Small intestine (tissue), 16 donors: ENCODE measurements at places on chromosomes 7 and 10. TPM values are rescaled to one million over a fixed set of nuclear protein-coding genes. Genes with fewer than 3 reads are reported as not detected.

GRCh38 chr10:4068629-4069028 lies 283.6 kb upstream of the KLF6 start:
- no peak for DNase-seq
- H3K36me3 ChIP-seq = no peaks in the 10 kb centered on the region
- H3K27me3 ChIP-seq = no peaks in the 10 kb centered on the region

GRCh38 chr7:47045207-47046051 lies 536.5 kb downstream of the TNS3 start:
- H3K36me3 ChIP-seq = no peaks in the 10 kb centered on the region
- H3K4me3 ChIP-seq = no peak overlapping the region
- no peak overlapping the region for H3K27ac ChIP-seq
- H3K4me1 ChIP-seq = no peaks in the 10 kb centered on the region
- no peaks in the 10 kb centered on the region for H3K27me3 ChIP-seq

- DNase-seq = no peak
- H3K27me3 ChIP-seq = no peaks in the 10 kb centered on the region
- no peaks in the 10 kb centered on the region for H3K4me1 ChIP-seq
- no peak overlapping the region for H3K4me3 ChIP-seq
- H3K36me3 ChIP-seq = no peaks in the 10 kb centered on the region
Measured at GRCh38 chr10:5117026-5117425, 22.8 kb downstream of the AKR1C3 start.

GRCh38 chr7:90210475-90210874 lies 1.1 kb upstream of the STEAP2 start:
- no peaks in the 10 kb centered on the region for H3K36me3 ChIP-seq
- H3K27me3 ChIP-seq = no peaks in the 10 kb centered on the region
- DNase-seq = no peak
- H3K4me1 ChIP-seq = peaks cover 23% of the 10 kb centered on the region

- H3K27me3 ChIP-seq = no peaks in the 10 kb centered on the region
- H3K4me3 ChIP-seq = no peak overlapping the region
- no peak for DNase-seq
- no peak overlapping the region for H3K27ac ChIP-seq
- no peaks in the 10 kb centered on the region for H3K4me1 ChIP-seq
Measured at GRCh38 chr7:122438492-122438891, 133.9 kb upstream of the FEZF1 start.

DNA sequence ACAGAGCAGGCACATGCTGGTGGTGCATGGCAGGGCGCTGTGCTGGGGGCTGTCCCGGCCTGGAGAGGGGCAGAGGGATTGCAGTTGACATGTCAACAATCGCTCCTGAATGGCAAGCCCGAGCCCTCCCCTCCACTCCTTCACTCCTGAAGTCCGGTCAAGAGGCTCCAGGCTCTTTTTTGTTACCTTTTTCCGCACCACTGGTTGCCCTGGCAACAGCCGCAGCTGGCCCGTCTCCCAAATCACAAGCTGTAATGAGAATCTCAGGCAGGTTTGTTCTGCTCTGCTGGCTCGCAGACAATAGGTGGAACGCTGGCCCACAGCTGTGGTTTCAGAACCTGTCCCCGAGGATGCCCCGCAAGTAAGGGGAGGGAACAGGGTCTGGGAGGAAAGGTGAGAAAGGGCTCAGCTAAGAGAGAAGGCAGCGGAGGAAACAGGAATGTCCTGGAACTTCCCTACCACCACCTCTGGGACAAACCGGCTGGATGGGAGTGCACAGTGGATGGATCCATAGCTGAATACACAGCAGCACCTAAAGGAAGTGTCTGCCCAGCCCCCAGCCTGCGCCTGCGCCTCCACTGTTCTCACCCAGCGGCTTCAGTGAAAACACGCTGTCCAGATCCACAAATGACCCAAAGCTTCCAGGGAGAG lies 58.9 kb downstream of the CALML3 start:
- no peaks in the 10 kb centered on the region for H3K27me3 ChIP-seq
- no peaks in the 10 kb centered on the region for H3K36me3 ChIP-seq
- DNase-seq = no peak

- no peaks in the 10 kb centered on the region for H3K27me3 ChIP-seq
- peak; percentile 20 for DNase-seq
Measured at GRCh38 chr7:50826371-50827172, 43.9 kb upstream of the GRB10 start.

GRCh38 chr10:5550621-5551530 lies 26.1 kb downstream of the CALML3 start:
- H3K36me3 ChIP-seq = no peaks in the 10 kb centered on the region
- no peak for DNase-seq
- peaks cover 89% of the 10 kb centered on the region for H3K4me1 ChIP-seq
- H3K27ac ChIP-seq = no peak overlapping the region

DNA sequence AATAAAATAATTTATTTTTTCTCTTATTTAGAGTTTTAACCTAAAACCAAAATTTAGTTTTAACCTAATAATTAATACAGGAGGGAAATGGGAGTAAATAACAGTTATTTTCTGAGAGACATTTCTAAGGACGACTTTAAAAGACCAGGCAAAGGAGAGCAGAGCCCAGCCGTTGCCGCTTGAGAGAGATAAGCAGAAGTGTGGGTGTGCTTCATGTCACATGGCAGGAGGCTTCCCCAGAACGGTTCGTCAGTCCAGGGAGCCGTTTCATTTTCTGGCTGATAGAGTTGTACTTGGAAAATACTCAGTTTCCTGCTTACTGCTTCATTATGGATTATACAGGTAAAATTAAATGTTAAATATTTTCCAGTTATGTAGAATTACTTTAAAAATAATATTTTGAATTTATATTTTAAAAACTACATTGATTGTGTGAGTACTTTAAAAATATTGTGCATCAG lies 61.4 kb downstream of the ST7 start:
- peaks cover 3% of the 10 kb centered on the region for H3K4me1 ChIP-seq
- H3K36me3 ChIP-seq = no peaks in the 10 kb centered on the region
- H3K4me3 ChIP-seq = no peak overlapping the region
- no peak overlapping the region for H3K27ac ChIP-seq
- no peaks in the 10 kb centered on the region for H3K27me3 ChIP-seq
- peak; percentile 68 for DNase-seq

DNA sequence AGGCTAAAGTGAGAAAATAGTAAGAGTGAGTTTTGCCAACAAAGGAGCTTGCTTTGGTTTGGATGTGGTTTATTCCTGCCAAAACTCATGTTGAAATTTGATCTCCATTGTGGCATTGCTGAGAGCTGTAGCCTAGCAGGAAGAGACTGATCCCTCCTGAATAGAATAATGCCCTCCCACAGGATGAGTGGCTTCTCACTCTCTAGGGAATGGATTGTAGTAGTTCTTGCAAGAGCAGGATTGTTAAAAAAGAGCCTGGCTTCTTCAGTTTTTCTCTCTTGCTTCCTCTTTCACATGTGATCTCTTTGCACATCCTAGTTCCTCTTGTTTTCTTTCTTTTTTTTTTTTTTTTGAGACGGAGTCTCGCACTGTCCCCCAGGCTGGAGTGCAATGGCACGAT lies 34.4 kb downstream of the ASAH2 start:
- peaks cover 5% of the 10 kb centered on the region for H3K36me3 ChIP-seq
- H3K4me3 ChIP-seq = no peak overlapping the region
- H3K27me3 ChIP-seq = no peaks in the 10 kb centered on the region
- peaks cover 3% of the 10 kb centered on the region for H3K4me1 ChIP-seq
- no peak overlapping the region for H3K27ac ChIP-seq

DNA sequence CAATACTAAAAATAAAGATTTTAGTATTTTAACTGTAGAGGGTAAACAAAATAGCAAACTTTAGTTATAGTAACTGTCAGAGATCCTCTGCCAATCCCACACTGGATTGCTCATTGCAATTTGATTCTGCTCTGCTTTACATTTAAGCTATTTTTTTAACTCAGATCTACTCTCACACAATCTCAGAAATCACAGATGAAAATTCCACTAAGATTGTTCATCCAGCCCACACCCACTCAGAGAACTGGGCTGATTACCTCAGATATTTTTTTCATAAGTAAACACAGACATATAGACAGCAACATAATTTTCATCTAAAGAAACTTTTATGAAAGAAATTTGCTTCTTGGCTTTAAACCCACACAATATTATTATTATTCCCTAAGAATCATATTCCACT lies 7.0 kb downstream of the OSBPL3 start:
- DNase-seq = no peak
- H3K27me3 ChIP-seq = no peaks in the 10 kb centered on the region
- H3K4me1 ChIP-seq = no peaks in the 10 kb centered on the region
- no peak overlapping the region for H3K4me3 ChIP-seq
- H3K36me3 ChIP-seq = no peaks in the 10 kb centered on the region
- no peak overlapping the region for H3K27ac ChIP-seq

DNA sequence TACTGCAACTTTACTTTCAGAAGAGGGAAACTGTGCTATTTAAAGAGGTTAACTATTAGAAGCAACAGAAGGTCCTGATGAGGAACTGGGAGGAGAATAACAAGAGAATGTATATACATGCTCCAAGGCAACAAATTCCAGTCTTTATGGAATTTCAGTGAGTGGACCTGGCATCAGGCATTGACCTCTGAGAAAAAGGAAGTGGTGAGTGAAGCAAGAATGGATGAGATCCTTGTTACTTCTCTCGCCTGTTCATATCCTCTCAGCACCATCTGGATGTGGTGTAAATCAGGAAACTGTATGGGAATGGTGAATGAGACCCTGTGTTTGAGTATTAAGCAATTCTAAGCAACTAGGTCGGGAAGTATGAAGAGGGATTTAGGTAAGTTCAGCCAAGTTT lies 30.3 kb upstream of the KBTBD2 start:
- no peak for DNase-seq
- H3K36me3 ChIP-seq = no peaks in the 10 kb centered on the region
- no peak overlapping the region for H3K4me3 ChIP-seq
- H3K4me1 ChIP-seq = no peaks in the 10 kb centered on the region
- no peaks in the 10 kb centered on the region for H3K27me3 ChIP-seq

DNA sequence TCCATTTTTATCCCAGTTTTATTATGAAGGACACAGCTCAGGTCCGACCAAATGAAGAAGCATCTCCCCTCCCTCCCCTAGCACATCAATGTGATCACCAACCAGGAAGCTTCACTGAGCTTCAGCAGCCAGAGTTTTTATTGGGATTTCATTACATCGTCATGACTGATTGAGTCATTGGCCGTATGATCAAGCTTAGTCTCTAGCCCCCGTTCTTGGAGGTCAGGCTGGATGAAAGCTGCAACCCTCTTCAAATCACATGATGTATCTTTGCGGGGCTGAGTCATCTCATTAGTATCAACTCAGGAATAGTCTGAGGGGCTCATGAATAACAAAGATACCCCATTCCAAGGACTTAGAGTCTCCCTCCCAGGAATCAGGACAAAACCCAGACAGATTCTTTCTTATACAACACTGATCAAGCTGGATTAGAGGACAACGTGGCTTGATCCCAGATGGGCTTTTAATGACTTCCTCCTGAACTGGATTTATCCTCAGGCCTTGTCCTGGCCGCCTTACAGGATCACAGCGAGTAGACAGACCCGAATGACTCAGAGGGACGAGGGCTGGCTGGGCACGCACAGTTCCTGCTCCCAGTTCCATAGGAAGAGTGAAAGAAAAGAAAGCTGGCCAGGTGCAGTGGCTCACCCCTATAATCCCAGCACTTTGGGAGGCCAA lies 14.5 kb downstream of the LIMK1 start:
- H3K4me3 ChIP-seq = no peak overlapping the region
- no peaks in the 10 kb centered on the region for H3K27me3 ChIP-seq
- H3K4me1 ChIP-seq = no peaks in the 10 kb centered on the region
- peaks cover 3% of the 10 kb centered on the region for H3K36me3 ChIP-seq

DNA sequence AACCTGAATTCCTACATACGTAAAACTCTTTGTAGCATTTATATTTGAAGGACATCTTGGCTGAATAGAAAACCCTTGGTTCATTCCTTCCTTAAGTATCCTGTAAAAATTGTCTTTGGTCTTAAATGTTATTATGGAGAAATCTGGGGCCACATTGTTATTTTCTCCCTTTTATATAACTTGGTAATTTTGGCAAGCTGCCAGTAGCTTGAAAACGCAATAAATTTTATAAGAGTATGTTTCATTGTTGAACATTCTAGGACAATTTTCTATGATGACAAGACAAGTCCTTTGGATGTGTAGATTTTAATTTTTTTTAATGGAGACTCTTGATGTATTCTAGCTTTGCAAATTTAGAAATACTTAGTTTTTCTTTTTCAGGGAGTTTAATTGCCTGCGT lies 191.9 kb downstream of the ABCA13 start:
- no peaks in the 10 kb centered on the region for H3K27me3 ChIP-seq
- H3K36me3 ChIP-seq = no peaks in the 10 kb centered on the region
- no peak overlapping the region for H3K27ac ChIP-seq
- no peak for DNase-seq
- no peaks in the 10 kb centered on the region for H3K4me1 ChIP-seq

GRCh38 chr7:51307651-51308210 lies 8.9 kb downstream of the COBL start:
- peaks cover 29% of the 10 kb centered on the region for H3K36me3 ChIP-seq
- no peaks in the 10 kb centered on the region for H3K27me3 ChIP-seq
- H3K4me3 ChIP-seq = no peak overlapping the region
- no peaks in the 10 kb centered on the region for H3K4me1 ChIP-seq
- no peak for DNase-seq

- no peak overlapping the region for H3K27ac ChIP-seq
- H3K4me3 ChIP-seq = no peak overlapping the region
- no peaks in the 10 kb centered on the region for H3K27me3 ChIP-seq
- H3K4me1 ChIP-seq = no peaks in the 10 kb centered on the region
- H3K36me3 ChIP-seq = no peaks in the 10 kb centered on the region
Measured at GRCh38 chr7:105906695-105907094, 30.3 kb upstream of the ATXN7L1 start.

DNA sequence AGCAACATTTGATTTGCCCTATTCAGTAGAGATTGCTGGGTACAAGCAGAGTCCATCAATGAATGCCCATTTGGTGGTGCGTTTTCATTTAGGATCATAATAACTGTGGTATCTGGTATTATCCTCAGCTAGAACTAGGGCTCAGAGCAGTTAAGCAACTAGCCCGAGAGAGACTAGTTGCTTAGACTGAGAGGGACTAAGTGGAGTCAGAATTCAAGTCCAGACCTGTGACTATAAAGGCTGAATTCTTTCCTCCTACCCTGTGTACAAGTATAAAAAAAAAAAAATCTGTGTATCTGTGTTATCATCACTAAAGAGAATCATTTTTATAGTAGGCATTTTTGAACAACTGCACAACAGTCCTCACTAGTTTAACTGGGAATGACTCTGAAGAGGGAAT lies 45.3 kb upstream of the DKK1 start:
- H3K4me1 ChIP-seq = no peaks in the 10 kb centered on the region
- DNase-seq = no peak
- no peak overlapping the region for H3K4me3 ChIP-seq
- no peaks in the 10 kb centered on the region for H3K36me3 ChIP-seq

- H3K36me3 ChIP-seq = no peaks in the 10 kb centered on the region
- H3K27me3 ChIP-seq = no peaks in the 10 kb centered on the region
- DNase-seq = peak; percentile 35
- H3K27ac ChIP-seq = no peak overlapping the region
- H3K4me1 ChIP-seq = peaks cover 30% of the 10 kb centered on the region
Measured at GRCh38 chr7:2282185-2282751, 32.0 kb downstream of the SNX8 start.

Gene LOXL4
- polyA plus RNA-seq = not detected

Gene GRID2IP
- 0.22 TPM for polyA plus RNA-seq

Gene RBM20
- polyA plus RNA-seq = 0.36 TPM

Gene ZNF117
- 19.7 TPM for polyA plus RNA-seq

Gene SPDYE6
- polyA plus RNA-seq = not detected

Gene PAX4
- polyA plus RNA-seq = not detected

Gene BHLHA15
- polyA plus RNA-seq = 0.34 TPM
